Cardiac muscle cell (in vitro differentiated cells and primary cell): ENCODE measurements at places on chromosomes 3 and 15. TPM values are rescaled to one million over a fixed set of nuclear protein-coding genes. Genes with fewer than 3 reads are reported as not detected.

The RTP1 gene
- not detected in 2 replicates for total RNA-seq

DNA sequence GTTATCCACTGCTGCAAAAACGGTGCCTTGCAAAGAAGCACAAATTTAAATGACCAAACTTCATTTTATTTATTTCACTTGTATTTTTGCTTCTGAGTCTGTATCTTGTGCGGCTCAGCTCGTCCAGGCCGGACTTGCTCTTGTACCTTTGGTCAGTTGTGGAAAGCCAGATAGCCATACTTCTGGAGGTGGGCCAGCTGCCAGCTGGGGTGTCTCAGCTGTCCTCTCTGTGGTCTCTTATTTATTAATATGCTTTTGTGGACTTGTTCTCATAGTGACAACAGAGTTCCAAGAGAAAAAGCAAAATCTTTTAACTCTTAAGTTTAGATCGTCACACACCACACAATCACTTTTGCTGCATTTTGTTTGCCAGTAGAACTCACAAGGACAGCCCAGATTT is 87.7 kb downstream of the IL1RAP start:
- no peak for DNase-seq

GRCh38 chr3:291646-292436 is 95.3 kb downstream of the CHL1 start:
- DNase-seq, result no peak

The GOLGA8G gene
- total RNA-seq, result 0.15 TPM in 1 of 2 replicates, not detected in the other

DNA sequence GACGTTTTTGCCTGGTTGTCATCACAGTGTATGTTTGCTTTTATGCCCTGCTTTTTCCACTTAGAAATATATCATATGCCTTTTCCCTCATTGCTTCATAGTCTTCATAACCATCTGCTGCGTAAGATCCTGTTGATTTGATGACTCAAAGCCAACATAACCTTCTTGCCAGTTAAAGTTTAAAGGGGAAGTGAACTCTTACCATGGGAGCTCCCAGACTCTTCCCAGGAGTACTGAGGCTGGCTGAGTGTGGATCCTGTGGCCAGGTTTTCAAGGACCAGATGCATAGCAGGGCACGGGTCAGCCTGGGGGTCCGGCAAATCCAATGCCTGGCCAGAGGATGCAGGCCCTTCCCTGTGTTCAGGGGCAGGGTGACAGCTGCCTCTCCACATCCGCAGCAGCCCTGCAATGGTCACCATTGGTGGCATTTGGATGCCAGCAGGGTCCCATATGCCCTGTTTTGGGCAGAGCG is 42.0 kb upstream of the SACM1L start:
- DNase-seq, result peak; percentile 91

- no peak for DNase-seq
Measured at GRCh38 chr3:115438799-115439198, 184.5 kb upstream of the GAP43 start.

The STRA6 gene
- total RNA-seq, result 32.5 and 49.6 TPM in 2 replicates

GRCh38 chr3:138688871-138689299 is 80.3 kb downstream of the FAIM start:
- no peak for DNase-seq

DNA sequence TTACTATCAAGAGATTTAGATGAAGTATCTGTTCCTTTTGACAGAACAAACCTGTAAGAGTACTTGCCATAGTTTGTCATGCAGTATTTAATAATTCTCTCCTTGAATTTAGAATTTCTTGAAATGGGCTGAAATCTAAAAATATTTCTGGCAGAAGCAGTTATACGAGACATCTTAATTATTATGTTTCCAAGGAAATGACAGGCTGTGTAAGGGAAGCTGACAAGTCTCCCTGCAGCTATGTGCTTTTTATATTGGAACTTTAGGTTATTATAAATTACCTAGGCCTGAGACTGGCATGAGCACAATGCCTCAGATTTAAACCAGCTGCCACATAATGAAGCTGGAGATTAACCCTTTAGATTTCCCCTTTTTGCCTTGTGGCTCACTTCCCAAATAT is 365.0 kb upstream of the EPHA6 start:
- no peak for DNase-seq

The KY gene
- total RNA-seq, result 0.46 and 1.2 TPM in 2 replicates

- DNase-seq, result peak; percentile 35
Measured at GRCh38 chr3:32313723-32314473, 75.4 kb downstream of the CMTM8 start.

GRCh38 chr3:52195823-52196331 is 2.1 kb upstream of the ALAS1 start:
- DNase-seq, result no peak

DNA sequence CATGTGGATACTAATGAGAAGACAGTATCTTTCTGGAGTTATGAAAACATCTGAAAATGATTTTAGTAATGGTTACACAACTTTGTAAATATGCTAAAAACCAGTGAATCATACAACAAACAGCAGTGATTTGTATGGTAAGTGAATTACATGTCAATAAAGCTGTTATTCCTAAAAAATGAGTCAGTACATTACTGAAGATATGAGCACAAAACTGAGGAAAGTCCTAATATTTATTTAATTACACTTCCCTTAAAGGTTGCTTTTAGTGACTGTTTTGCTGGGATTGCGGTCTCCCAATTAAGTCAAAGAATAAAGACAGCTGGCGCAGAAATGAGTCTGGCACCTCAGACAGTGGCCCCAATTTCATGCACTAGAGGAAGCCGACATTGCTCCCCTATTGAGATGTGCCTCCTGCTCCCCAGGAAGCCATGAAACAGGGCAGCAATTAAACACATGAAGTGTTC is 50.9 kb upstream of the FSIP1 start:
- peak; percentile 33 for DNase-seq

- DNase-seq, result peak; percentile 63
Measured at GRCh38 chr3:135918600-135918999, 46.9 kb upstream of the PPP2R3A start.

DNA sequence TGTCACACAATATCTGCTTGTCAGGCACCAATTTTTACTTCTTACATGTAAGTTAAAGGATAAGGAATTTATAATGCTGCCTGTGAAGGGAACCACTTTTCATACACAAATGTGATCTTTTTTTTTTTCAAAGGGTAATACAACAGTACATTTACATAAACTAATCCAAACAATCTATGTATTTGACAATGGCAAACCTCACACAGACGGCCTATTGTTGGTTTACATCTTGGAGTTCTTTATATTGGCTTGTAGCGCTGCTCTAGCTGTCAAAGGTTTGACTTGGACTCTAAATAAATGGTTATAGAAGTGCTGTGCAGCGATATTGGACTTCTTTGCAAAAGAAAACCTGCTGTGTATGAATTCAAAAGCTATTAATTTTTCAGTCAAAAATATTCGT is 598.0 kb downstream of the FOXP1 start:
- no peak for DNase-seq

- DNase-seq, result no peak
Measured at GRCh38 chr3:49794926-49795905, 4.5 kb downstream of the CDHR4 start.

DNA sequence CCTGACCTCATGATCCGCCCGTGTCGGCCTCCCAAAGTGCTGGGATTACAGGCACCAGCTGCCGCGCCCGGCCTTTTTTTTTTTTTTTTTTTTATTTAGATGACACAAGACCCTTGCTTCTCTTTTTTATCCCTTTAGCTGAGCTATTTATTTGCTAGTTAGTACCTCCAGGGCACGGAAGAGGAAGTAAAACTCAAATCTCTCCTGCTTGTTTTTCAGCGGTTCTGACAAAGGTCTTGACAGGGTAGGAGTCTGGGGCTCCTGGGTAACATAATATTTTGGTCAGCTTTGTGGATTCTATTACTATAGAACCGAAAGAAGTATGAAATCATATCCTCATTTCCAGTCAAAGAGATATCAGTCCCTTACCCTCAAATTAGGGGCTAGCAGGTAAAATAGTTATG is 44.0 kb upstream of the ETV5 start:
- DNase-seq, result no peak

DNA sequence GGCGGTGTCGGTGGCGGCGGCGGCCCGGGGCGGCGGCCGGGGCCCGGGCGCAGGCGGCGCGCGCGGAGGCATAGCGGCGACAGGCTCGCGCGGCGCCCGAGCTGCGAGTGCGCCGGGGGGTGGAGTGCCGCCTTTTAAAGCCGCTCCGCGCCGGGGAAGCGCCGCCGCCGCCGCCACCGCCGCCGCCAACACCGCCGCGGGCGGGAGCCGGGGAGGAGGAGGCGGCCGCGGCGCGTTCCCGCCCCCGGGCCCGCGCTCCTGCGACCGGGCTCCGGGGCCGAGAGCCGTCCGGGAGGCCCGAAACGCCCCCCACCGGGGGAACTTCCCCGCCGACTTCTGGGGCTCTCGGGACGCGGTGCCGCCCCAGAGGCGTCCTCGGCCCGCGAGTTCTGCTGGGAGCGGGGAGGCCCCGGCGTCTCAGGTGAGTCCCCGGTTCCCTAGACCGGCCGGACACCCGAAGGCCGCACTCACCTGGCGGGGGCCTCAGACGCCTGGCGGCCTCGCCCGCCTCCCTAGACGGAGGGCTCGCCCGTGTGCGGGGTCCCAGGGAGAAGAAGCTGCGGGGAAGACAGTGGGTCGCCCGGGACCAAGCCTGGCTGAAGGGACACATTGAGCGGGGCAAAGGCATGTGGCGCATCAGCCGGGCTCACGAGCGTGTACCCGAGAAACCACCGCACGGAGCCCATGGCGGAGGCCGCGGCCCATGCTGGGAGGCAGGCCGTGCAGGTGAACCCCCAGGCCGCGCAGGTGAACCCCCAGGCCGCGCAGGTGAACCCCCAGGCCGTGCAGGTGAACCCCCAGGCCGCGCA is at the start of gene PCSK6:
Gene PCSK6, minus strand, starts transcription at position 109 of the 809 bp plus-strand sequence. Its CDS starts 37 bp downstream, at position 72.
- peak; percentile 63 for DNase-seq

The CFAP91 gene
- total RNA-seq, result 0.53 and 0.92 TPM in 2 replicates

DNA sequence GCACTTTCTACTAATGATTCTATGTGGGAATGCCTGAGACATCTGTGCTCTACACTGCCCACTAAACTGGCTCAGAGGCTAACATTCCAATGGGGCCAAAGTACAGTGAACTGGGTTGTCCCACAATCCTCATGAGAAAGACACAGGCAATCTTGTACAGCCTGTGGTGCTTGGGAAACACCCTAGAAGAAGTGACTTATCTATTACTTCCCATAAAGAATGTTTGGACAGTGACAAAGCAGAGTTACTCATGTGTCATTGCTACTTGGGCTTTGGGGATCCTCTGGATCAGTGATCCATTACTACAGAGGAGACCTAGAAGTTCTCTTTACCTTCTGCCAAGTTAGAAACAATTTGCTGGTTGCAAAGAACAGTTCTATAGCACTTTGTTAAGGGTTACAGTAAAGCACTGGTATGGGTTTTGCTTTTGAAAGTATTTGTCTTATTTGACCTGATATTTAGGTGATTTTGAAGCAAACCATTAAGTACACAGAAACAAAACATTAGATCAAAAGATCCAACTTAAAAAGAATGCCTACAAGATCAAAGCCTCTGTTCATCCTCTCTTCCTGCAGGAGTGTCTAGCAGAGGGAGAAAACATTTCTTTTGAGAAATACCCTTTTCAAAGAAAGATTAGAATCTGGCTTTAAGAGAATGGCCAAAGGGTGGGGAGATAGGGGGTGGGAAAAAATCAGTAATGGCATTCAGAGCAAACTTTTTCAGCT is 75.8 kb downstream of the CTNNB1 start:
- peak; percentile 50 for DNase-seq
